Stimulated activated CD4-positive, alpha-beta T cell treated with anti-CD3 and anti-CD28 coated beads, Interleukin-4, amount 100 ng/mL, for 24 hours (primary cell): ENCODE measurements at places on chromosomes 7 and 10.
A peak's percentile ranks its signal among the peaks of the same experiment; 100 is the strongest.

DNA sequence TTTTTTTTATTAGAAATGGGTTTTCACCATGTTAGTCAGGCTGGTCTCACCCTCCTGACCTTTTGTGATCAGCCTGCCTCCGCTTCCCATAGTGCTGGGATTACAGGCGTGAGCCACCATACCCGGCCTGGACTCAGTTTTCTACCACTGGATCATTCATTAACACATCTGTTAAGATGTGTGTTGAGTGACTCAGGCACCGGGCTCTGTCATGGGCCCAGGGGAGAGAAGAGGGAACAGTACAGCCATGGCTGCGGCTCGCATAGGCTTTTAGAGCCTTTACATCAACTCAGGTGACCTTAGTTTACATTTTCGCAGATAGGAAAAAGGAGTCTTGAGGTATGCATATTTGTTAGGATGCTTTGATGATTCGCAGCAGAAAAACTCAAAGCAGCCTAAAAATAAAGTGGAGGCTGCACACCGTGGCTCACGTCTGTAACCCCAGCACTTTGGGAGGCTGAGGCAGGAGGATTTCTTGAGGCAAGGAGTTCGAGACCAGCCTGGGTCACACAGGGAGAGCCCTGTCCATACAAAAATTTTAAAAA, 3.1 kb upstream of the ARPC1B start:
- DNase-seq = no peak

- peak; percentile 82 for DNase-seq
Measured at GRCh38 chr10:6070660-6071059, 8.5 kb upstream of the IL2RA start.

GRCh38 chr7:44534501-44534900, 6.6 kb downstream of the NPC1L1 start:
- peak; percentile 50 for DNase-seq

DNA sequence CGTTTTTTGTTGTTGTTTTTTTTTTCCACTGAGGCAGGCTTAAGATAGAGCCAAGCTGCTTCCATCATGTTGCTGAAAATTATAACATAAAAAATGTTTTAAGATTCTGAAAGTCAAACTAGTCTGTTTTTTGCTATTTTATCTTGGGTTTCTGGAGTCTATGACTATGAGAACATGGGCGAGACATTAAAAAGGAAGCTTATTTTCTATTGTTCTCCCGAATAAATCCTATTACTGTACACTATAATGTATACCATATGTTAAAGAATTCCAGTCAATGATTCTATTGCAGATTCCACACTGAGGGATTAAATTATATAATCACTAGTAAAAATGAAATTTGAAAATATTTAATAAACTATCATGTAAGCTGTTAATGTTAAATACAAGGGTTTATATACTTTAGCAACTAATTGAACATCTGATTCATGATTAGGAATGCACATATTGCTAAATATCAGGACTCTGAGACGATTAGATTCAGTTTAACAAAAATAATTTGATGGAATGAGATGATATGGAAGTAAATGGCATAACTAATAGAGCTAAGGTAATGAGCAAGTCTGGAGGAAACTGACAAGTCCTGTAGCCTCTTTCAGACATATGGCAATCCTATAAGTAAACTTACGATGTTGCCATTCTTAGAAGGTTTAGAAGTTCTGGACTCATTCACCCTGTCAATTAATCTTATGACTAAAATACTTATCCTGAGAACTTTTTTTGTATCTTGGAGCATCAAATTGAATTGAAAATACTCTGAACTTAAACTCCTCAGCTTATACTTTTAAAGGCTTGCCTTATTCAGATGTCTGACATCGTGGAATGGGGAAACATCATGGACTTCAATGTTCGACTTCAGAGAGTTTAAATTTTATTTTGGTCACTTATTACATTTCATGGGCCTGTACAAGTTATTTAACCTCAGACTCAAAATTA, 294.8 kb upstream of the DGKB start:
- no peak for DNase-seq

DNA sequence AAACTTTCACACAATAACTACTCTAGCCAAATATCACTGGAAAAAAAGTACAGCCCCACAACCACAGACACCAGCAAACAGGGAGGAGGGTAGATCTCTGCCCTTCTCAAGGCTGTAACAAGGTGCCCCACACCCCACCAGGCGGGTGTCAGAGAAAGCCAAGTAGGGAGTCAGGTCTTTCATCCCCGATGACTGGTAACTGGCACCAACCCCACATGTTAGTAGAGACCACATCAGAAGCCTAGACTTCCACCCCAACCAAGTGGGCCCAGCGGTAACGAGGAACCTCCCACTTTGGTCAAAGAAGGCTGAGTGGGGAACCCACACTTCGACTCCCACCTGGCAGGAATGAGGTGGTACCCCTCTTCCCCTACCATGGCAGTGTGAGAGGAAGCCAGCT, 16.4 kb upstream of the RUFY2 start:
- DNase-seq = peak; percentile 19

- no peak for DNase-seq
Measured at GRCh38 chr7:110592557-110592956, 498.4 kb upstream of the LRRN3 start.

DNA sequence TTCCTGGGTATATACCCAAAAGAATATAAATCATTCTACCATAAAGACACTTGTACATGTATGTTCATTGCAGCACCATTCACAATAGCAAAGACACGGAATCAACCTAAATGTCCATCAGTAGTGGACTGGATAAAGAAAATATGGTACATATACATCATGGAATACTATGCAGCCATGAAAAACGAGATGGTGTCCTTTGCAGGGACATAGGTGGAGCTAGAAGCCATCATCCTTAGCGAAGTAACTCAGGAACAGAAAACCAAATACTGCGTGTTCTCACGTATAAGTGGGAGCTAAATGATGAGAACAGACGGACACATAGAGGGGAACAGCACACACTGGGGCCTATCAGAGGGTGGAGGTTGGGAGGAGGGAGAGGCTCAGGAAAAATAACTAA, 183.7 kb upstream of the CELF2 start:
- no peak for DNase-seq

- DNase-seq = no peak
Measured at GRCh38 chr7:155323001-155323638, 25.4 kb downstream of the INSIG1 start.
